Activated CD8-positive, alpha-beta memory T cell treated with anti-CD3 and anti-CD28 coated beads, Interleukin-2, amount 50 U/mL, for 48 hours (primary cell): ENCODE measurements at places on chromosomes 4 and X.

DNA sequence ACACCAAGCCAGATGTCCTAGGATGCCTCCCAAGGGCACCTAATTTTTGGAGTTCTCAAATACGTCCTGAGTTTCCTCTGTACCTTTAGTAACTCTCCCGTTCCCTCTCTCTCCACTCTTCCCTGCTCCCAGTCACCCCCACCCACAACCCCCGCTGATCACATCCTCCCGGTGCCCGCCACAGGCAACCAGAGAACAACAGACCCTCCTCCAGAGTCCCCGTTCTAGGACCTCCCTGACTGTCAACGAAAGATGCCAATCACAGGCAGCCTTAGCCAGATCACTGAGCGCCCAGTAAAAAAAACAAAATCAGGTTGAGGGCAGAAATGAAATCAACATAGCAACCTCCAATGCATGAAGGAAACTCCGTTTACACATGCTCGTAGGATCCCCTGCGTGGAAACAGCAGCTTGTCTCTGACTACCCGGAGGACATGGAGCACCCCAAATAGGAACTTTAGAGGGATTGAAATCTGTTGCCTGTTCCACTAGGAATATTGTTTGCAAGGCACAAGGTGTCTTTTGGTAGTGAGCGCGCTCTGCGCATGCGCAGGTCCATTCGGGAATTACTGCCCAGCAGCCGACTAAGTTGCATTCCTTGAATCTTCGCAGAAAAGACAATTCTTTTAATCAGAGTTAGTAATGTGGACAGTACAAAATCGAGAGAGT is at the start of gene GABRB1:
TSS of gene GABRB1 (plus strand) at position 557 of the 668 bp plus-strand sequence.
- DNase-seq, result peak; percentile 57

DNA sequence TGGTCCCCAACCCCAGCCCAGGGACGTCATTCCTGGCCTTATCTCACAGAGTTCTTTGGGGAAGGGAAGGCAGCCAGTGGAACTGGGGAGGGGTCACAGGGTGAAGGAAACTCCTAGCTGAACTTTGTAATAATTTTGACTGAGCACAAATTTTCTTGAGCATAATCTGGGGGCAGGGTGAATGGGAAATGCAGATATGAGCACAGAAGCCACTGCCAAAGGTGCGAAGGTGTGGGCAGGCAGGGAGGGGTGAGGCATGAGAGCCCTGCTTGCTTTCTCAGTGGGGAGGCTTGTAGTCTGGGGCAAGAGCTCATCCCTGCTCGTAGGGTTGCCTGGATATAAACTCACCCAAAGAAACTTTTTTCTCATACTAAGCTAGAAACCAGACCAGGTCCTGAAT is 34.9 kb downstream of the MGAT4D start:
- DNase-seq, result no peak

- DNase-seq, result no peak
Measured at GRCh38 chr4:129179276-129179675, 83.3 kb downstream of the C4orf33 start.

DNA sequence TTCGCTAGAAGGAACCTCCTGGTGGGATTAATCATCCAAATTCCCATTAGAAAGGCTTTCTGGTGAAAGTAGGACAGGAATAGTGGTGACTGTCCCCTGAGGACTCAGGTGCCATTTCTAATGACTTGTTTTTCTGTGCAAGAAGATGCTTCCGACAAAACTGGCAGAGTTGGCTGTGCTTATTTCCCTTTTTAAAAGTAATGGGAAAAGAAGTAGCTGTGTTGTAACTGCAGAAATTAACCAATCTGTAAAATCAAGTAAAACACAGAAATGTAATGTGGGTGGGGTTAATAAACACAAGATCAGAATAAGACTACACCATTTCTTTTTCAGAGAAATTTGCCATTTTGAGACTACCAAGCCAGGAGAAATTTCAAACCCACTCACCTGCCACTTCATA is 55.0 kb upstream of the FAM9B start:
- DNase-seq, result no peak

DNA sequence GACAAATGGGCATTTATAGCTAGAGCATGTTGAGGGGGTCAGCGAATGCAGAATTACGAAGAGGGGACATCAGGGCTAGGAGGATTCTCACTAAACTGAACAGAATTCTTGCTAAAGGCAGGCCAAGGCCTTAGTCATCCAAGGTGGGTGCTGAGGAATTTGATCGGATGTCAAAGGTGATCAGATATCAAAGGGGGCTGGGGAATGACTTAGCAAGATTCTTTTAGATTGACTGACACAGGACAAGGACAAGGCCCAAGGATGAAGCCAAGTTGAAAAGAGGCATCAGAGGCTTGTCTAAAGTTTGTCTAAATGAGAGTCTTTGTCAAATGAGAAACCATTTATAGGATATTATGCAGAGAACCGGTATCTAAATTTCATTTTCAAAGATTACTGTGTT is 9.7 kb downstream of the TMEM184C start:
- no peak for DNase-seq

DNA sequence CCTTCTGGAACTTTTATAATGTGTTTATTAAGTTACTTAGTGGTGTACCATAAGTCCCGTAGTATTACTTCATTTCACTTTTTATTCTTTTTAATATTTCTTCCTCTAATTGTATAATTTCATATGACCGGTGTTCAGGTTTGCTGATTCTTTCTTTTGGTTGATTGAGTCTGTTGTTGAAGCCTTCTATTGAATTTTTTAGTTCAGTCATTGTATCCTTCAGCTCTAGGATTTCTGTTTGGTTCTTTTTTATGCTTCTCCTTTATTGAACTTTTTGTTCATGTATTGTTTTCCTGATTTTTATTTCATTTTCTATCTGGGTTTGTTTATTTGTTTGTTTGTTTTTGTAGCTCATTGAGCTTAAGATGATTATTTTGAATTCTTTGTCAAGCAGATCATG is 8.8 kb downstream of the CEP44 start:
- no peak for DNase-seq

GRCh38 chr4:15396157-15396800 is 31.6 kb upstream of the C1QTNF7 start:
- DNase-seq, result peak; percentile 71
